Amniotic stem cell (primary cell): ENCODE measurements at places on chromosomes 5 and 9.

GRCh38 chr5:1448511-1449011 lies 3.3 kb upstream of the SLC6A3 start:
- DNase-seq = no peak

GRCh38 chr9:136372561-136373299 lies 739 bp downstream of the CARD9 start:
- no peak for DNase-seq

DNA sequence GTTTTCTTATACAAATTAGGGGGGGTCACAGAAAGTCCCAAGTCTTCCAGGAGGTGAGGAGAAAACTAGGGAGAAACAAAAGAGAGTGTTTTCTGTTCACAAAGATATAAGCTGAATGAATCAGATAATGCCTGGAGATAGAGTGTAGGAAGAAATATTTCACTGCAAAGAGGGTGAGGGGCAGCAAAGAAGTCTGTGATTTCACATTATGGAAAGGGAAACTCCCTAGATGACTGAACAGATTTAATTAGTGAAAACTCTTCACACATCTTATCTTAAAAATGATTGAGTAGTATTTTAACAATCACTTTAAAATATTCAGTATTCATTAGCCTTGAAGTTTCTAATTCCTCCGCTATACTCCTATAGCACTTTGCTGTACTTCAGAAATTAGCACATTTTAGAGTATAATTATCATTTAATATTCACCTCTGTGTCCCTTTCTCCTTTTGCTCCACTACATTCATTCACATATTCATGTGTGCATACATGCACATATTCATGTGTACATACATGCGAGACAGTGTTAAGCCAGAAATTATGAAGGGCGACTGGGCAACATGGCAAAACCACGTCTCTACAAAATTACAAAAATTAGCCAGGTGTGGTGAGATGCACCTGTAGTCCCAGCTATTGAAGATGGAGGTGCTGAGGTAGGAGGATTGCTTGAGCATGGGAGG lies 332.2 kb downstream of the HTR1A start:
- no peak for DNase-seq

DNA sequence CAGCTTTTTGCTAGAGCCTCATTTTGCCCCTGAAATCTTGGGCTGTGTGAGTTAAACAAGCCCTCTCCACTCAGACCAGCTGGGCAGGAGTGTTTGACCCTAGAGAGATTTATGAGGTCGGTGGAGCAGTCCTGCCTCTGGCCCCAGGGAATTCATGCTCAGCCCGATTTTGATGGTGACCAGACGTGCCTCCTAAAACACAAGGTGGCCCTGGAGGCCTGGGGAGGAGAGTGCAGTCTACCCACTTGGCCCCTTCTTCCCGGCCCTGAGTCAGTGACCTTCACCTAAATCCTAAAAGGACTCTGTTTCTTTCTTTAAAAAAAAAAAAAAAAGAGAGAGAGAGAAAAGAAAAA lies 86.6 kb upstream of the SAP30L start:
- DNase-seq = no peak

GRCh38 chr9:27426511-27427271 lies 97.4 kb upstream of the IFNK start:
- no peak for DNase-seq

DNA sequence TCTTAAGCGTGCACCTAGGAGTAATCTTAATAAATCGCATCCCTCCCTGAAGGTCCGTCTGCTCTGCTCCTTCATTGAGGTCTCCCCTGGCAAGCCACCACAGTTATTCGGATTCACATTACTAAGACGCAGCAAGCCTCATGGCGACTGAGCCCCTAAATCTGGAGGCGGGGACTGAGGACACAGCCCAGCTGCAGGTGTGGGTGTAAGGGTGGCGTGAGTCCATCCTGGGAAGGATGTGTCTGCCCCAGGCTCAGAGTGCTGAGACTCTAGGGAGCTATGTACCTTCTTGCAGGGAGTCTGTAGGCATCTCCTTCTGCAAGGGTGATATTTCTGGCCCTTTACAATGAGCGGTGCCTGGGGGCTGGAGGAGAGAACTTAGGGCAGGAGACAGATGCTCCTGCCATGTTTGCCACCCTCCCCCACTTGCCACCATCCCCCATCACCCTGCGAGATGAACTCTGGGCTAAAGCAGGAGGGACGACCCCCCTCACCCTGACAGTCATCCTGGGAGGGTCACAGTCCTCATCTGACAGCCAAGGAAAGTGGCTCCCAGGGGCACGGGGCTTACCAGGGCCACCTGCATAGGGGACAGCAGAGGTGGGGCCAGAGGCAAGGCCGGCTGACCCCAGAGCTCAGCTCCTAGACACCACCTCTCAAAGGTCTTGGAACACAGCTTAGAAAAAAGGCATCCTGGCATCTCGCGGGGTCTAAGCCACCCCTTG lies 76.4 kb upstream of the FCN1 start:
- no peak for DNase-seq

GRCh38 chr5:76500633-76501393 lies 97.7 kb downstream of the IQGAP2 start:
- DNase-seq = no peak

- no peak for DNase-seq
These were observed 53.2 kb downstream of the PIK3R1 start for GRCh38 chr5:68268852-68269130.

- no peak for DNase-seq
These were observed 180.4 kb upstream of the PPP1R26 start for GRCh38 chr9:135299239-135299590.

DNA sequence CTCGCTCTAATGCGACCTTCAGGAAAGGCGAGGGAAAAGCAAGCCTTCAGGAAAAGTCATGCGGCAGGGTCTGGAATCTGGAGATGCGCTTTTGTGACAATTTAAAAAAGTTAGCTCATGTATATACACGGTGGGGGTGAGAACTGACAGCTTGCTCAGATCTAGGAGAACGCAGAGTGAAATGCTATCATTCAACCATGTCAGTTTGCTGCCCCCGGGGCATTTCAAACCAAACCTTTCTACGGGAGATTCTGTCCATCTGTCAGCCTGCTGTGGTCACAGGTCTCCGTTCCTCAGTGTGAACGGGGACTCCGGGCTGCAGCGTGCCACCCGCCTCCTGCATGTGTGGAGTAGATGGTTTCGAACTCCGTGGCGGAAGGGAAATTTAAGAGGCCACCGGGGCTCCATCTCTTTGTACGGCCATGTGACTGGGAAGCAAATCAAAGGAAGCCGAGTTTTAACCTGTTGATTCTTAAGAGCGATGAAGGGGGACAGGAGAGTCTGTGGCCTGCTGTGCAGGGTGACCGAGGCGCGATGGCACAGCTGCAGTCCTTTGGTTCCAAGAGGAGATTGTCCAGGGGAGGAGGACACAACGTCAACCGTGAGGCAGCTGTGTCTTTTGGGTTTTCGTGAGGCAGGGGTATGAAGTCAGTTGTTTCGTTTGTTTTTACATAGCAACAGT lies 45.9 kb downstream of the OTULIN start:
- DNase-seq = no peak

- DNase-seq = no peak
These were observed 306.5 kb upstream of the ITGA1 start for GRCh38 chr5:52481201-52481600.

- no peak for DNase-seq
These were observed 33.1 kb downstream of the DAB2IP start for GRCh38 chr9:121684381-121685145.

DNA sequence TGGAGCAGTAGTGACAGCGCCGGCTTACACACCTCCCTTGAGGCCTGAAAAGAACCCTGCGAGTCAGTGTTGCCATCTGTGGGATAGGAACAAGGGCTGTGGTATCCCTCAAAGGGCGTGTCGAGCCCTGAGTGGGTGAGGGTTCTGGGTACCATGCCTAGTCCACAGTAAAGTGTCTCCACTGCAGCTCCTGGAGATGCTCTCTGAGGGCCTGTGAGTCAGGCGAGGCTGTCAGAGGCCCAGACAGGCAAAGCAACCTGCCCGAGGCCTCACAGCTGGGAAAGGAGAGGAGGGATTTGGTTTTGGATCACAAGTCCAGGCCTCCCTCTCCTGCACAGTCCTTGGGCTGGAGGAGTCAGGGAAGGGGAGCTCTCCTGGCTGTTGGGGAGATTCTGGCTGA lies 6.1 kb downstream of the PRRX2 start:
- no peak for DNase-seq

DNA sequence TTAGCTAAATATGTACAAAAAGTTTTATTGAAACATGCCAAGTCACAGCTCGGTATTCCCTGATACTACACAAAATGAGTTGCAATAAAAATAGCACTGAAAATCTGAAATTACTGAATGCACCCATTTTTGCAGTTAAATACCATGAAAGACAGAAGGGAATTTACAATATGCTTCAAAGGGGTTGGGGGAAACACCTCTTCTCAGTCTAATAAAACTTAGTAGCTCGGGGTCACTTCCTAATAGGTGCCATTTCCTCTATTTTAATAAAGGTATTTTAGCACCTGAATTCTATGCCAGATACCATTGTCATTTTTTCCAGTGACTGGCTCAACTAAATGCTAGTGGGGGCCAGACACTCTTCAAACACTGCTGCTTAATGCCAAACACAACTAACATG lies 204.1 kb upstream of the MEF2C start:
- DNase-seq = no peak

DNA sequence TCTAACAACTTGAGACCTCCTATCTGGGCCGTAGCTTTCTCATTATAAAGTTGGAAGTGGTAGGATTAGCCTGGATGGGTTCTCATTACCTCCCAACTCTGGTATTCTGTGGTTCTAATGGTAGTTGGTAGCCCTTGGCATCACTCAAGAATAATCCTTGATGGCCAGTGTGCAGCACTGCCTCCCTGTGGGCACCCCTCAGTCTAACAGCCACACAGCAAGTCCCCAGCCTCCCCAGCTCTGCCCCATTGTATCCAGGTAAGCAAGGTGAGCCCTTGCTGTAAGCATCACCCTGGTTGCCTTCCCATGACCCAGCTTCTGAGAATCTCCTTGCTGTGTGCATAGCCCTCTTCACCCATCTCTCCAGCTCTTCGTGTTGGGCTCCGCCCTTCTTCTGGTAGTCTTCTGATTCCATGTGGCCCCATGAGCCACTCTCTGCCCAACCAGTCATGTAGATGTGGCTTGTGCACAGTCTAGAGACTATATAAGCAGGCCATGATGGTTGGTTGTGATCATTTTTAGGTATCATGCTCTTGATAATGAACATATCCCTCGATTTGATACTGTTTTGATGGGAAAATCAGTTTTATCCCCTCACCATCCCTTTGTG lies 57.6 kb upstream of the GRHPR start:
- no peak for DNase-seq

DNA sequence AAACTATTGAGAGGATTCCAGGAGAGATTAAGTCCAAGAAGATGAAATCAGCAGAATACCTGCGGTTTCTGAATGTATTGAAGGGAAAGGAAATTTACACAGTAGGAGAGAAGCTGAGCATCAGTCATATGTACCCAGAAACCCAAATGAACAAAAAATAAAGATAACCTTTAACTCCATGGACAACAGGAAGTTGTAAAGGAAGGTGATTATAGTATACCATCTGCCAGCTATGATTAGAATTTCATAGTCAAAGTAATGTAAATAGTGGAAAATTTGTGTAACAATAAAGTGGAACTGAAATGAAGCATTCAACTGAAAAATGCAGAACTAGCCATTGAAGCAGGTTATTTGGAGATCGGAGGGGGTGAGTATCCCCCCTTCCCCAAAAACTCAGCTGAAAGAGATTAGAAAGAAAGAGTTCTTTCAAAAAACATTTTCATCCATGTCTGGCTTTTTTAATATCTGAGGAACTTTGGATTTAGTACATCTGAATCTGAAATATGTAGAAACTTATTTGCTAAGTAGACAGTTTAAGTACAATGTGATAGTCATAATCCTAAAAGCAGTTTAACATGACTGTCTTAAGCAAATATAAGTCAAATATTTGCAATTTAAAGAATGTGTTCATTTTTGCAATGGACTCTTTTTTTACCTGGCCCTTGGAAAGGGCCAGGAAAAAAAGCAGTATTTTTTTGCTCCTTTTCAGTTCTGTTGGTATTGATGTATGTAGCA lies 58.4 kb downstream of the APC start:
- no peak for DNase-seq

DNA sequence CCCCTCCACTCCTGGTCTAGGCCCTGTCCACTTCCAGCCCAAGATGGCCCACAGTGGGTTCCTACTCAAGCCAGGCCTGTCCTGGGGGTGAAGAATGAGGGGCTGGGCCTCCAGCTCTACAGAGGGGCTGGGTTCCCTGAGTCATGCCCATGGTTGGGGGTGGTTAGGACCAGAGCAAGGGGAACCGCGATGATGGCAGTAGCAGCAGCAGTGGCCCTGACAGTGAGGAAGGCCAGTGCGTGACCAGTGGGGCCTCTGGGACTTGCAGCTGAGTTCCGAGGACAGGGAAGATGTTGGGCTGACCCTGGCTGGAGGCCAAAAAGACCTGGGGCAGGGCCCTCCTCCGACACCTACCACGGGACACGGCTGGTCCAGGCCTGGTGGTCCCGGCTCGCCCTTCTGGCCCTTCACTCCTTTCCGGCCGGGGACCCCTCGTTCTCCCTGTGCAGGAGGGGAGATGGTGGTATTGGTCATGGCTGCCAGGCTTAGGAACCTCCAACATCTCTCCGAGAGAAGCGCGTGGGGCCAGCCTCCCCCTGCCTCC lies 9.2 kb upstream of the PHYKPL start:
- DNase-seq = no peak

GRCh38 chr9:114694146-114694545 lies 12.2 kb upstream of the TEX48 start:
- DNase-seq = no peak

- no peak for DNase-seq
These were observed 909 bp downstream of the AFF4 start for GRCh38 chr5:132962429-132963021.

- no peak for DNase-seq
These were observed 7.7 kb downstream of the AQP3 start for GRCh38 chr9:33439731-33440130.

- DNase-seq = no peak
These were observed 49.5 kb downstream of the RXRA start for GRCh38 chr9:134375430-134376385.

DNA sequence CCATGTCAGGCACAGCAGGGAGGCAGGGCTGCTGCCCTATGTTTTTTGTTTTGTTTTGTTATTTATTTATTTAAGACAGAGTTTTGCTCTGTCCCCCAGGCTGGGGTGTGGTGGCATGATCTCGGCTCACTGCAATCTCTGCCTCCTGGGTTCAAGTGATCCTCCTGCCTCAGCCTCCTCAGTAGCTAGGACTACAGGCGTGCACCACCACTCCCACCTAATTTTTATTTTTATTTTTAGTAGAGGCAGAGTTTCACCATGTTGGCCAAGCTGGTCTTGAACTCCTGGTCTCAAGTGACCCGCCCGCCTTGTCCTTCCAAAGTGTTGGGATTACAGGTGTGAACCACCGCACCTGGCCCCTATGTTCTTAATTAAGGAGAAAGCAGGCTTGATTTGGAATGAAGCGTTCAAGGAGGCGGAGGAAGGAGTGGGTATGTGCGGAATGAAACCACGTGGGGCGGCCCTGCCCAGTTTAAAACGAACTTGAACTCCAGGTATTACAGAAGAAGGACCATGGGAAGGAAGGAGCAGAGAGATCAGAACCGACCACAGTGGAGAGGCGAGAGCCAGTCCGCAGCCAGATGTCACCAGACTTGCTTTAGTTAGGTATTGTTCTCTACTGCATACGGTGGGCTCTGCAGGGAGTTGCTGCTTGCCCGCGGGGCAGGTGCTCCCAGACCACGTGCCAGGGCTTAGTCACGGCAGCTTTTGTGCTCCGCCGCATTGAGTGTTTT lies 34.9 kb upstream of the EPB41L4B start:
- DNase-seq = no peak

GRCh38 chr9:110030632-110031031 lies 177.3 kb downstream of the C9orf152 start:
- no peak for DNase-seq

- DNase-seq = no peak
These were observed 116.6 kb downstream of the NMUR2 start for GRCh38 chr5:152288499-152288898.
